Hippocampal formation (tissue), 2 donors: ENCODE measurements at places on chromosomes 1 and 21.

GRCh38 chr1:18998016-18998724 is 41.7 kb upstream of the IFFO2 start:
- no peak for DNase-seq

DNA sequence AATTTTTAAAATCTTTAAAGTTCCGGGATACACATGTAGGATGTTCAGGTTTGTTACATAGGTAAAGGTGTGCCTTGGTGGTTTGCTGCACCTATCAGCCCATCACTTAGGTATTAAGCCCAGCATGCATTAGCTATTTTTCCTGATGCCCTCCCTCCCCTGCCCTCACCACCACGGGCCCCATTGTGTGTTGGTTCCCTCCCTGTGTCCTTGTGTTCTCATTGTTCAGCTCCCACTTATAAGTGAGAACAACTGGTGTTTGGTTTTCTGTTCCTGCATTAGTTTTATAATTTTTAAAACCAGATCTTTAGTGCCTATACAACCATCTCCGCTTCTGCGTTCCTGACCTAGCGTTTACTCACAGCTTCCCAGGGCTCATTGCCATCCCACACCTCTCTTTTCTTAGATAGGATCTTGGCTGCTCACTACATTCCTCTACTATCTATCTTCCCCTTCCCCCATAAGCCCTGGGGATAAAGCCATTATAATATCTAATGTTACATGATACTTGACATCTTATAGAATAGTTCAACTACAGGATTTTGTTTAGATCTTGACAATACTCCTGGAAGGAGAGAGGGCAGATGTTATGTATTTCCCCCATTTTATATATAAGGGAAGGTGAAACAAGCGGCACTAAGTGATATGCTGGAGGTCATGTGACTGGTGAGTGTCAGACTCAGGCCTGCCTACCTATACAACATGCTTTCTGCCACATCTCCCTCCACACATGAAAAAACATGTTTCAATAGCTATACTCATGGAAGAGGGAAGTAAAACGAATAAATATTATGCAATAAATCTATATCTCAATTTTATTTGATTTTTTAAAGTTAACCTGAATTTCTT is 52.3 kb upstream of the DNAJC6 start:
- DNase-seq = peak; percentile 47

GRCh38 chr1:236166041-236166440 is 23.7 kb downstream of the GPR137B start:
- no peak for DNase-seq

DNA sequence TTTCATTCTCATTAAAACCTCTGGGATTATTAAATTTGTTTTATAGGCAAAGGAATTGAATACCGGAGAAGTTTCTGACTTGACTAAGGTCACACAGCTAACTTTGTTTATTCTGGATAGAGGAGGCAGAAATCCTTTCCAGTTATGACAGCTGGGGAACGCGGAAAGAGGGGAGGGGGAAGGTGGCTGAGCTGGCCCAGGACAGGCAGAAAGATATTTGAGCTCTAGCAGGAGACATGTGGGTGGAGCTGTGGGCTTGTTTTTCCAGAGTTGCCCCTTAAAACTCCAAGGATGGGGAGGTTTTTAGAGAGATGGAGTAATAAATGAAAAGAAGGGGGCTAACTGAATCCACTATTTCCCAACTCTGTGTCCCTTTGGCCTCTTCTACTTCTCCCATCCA is 27.8 kb downstream of the FOXD2 start:
- DNase-seq = no peak

- no peak for DNase-seq
Observed at GRCh38 chr1:62142496-62142895, 52.2 kb upstream of the L1TD1 start.

DNA sequence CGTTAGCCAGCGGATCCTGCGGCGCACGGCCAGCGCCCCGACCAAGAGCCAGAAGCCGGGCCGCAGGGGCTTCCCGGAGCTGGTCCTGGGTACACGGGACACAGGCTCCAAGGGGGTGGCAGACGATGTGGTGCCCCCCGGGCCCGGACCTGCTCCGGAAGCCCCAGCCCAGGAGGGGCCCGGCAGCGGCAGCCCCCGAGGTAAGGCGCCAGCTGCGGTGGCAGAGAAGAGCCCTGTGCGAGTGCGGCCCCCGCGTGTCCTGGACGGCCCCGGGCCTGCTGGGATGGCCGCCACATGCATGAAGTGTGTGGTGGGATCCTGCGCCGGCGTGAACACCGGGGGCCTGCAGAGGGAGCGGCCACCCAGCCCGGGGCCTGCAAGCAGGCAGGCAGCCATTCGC is 24.2 kb downstream of the PANK4 start:
- no peak for DNase-seq

DNA sequence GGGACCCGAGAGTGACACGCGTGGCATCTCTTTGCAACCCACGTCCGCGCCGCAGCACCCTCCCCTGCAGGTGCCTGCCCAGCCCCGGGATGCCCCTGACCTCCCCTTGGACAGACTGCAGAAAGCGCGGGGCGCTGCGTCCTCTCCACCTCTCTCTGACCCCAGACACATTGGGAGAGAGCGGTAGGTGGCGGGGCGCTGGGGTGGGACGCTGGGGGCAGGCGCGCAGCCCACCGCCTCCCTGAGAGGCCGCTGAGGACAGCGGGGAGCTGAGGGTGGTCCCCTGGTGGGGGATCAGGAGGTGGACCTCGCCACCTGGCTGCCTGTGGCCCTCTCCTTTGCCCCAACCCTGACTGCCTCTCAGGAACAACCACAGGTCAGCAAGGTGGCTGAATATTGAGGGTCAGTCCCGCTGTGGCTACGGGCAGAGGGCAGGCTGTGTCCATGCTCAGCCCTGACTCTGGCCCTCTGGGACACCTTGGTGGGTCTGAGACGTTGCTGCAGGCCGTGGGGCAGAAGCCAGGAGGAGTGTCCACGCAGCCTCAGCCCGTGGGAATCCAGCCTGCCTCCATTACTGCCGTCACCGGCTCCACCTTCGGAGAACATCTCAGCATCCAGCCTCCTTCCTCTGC is 761 bp upstream of the UBE2J2 start:
- no peak for DNase-seq

GRCh38 chr1:29269382-29269781 is 33.1 kb downstream of the PTPRU start:
- DNase-seq = peak; percentile 70

- no peak for DNase-seq
Observed at GRCh38 chr21:20856926-20857325, 141.3 kb upstream of the NCAM2 start.

GRCh38 chr1:58983162-58983561 is 199.3 kb upstream of the JUN start:
- no peak for DNase-seq

GRCh38 chr1:201505503-201505890 is 1.4 kb downstream of the CSRP1 start:
- DNase-seq = no peak

GRCh38 chr1:231241750-231242149 is 738 bp downstream of the GNPAT start:
- DNase-seq = no peak

GRCh38 chr1:105874621-105875020 is 1181.9 kb upstream of the PRMT6 start:
- DNase-seq = no peak

- DNase-seq = no peak
Observed at GRCh38 chr1:109796484-109797302, 33.0 kb upstream of the EPS8L3 start.

DNA sequence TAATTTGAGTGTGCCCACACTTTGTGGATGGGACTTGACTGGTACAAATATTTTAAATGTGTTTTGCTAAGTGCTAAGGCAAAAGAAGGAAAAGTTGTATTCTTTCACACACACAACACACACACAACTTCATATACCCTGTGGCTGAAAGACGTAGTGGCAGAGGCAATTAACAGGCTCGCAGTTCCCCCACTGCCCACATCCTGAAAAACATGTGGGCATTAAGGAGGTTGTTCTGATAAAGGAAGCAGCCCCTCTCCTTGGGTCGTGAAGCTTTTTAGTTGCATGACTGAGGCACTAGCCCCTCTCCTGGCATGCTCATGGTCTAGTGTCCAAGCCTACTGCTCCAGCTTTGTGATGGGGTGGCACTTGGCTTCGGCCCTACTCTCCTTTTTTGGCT is 14.3 kb upstream of the ADAM30 start:
- no peak for DNase-seq

GRCh38 chr1:32917521-32917920 is 16.3 kb upstream of the TMEM54 start:
- DNase-seq = no peak

DNA sequence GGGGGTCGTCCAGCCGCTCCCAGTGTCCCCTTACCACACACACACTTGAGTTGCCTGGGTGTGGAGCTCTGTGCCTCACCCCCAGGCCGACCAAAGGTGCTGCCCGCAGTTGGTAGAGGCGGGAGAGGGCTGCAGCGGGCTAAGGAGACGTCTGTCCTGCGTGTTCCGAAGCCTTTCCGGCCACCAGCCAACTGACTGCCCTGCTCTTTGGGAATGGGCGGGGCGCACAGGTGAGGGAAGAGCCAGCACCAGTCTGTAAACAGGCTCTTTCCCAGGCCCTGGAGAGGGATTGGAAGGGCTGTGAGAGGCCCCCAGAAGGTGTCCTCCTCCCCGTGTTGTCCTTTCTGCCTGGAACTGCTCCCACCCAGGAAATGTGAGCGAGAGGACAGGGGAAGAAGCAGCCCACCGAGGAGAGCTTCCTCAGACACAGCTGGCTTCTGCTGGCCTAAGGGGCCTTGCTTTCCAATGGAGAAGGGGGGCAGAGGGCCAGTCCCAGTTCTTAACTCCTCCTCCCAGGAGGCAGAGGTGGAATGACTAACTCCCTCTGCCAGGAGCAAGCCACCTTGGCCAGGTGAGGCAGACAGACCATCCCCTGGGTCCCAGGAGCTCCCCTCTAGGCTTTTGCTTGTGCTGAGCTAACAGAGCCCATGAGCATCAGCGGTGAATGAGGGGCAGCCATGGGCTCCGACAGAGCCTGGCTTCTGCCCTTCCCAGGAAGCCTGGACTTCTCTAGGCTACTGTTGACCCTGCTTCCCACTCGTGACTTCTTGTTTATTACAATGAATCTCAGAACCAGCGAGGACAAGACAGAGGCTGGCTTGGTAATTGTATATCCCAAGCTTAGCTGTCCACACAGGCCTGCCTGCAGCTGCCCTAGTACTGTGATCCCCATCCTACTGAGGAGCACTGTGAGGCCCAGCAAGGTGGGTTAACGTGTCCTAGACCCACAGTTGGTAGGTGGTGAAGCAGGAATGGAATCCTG is 158.1 kb upstream of the COA6 start:
- DNase-seq = no peak

DNA sequence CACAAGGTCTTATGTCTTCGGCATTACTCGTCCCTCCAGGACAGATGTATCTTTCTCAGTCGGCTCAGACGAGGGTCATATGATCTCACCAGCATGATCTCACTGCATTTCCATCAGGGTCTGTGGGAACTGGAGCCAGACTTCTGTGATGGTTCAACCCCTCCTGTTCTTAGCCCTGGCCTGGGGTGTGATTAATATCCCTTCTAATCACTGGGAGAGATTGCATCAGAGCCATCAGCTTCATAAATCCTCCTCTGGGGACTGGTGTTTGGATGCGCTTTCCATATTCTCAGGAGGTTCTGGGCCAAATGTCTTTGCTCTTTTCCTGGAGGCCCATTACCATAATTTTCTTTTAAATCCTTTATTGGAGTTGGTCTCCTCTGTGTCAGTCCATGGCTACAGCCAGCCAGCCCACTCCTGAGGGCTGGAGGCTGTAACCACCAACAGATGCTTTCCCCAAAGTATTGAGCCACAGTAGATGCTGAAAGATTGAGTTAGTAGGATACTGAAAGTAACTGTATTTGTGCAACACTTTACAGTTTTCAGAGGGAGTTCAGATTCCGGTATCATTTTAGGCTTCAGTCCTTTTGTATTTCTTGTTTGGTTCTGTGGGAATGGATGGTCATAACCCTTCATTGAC is 20.0 kb downstream of the CACNA1E start:
- DNase-seq = no peak

- DNase-seq = no peak
Observed at GRCh38 chr1:63836830-63837229, 63.0 kb downstream of the ROR1 start.

GRCh38 chr1:178310685-178311105 is 186.1 kb downstream of the CLEC20A start:
- peak; percentile 63 for DNase-seq

GRCh38 chr1:212578041-212578440 is 30.5 kb upstream of the ATF3 start:
- no peak for DNase-seq

DNA sequence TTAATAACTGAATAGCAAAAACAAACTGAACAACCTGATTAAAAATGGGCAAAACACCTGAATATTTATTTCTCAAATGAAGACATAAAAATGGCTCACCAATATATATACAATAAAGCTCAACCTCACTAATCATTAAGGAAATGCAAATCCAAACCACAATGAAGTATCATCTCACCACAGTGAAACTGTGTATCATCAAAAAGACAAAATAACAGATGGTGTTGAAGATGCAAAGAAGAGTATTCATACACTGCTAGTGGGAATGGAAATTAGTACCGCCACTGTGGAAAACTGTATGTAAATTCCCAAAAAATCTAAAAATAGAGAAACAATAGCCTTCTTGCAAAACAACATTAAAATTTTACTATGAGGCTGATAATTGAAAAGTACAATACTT is 1660.1 kb upstream of the B3GALT2 start:
- DNase-seq = no peak

DNA sequence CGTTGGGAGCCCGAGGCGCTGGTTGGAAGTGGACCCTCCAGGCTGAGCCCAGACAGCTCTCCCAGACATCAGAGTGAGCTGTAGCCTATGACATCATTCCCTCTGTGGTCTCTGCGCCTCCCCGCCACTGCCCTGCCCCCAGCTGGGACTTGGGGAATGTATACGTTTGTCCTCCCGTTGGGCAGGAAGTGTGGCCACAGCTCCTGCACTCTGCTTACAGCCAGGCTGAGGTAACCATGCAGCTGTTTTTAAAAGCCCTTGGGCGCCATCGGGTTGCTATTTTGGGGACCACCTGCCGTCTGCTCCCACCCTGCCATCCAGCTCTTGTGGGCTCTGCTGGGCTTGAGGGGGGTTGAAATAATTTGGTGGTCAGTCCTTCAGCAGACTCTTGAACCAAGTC is 7.8 kb downstream of the VASH2 start:
- DNase-seq = no peak

- DNase-seq = no peak
Observed at GRCh38 chr1:175297291-175297690, 104.7 kb upstream of the KIAA0040 start.

- DNase-seq = no peak
Observed at GRCh38 chr1:183270541-183271141, 84.6 kb downstream of the LAMC2 start.

DNA sequence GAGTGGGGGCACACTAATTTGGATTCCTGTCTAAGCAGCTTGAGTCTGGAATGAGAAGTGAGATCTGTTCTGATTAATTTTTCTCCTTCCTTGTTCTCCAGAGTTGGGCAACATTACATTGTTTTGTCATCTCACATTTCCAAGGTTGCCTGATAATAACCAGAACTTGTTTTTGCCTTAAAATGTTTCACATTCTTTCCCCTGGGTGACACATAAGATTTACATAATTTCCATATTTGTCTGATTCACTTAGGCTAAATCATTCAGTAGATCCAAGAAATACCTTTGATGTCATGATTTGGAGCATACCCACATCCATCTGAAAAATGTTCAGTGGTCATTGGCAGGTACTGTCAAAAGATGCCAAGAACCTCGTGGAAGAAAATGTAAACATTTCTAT is 60.3 kb downstream of the XCL2 start:
- DNase-seq = no peak
